ENCODE measurements at places on chromosomes 5 and 9.

GRCh38 chr5:146744068-146744745 lies 134.3 kb downstream of the PPP2R2B start:
- DNase-seq, result no peak

- no peak for DNase-seq
These were observed 173.0 kb upstream of the DAPK1 start for GRCh38 chr9:87324613-87325194.

DNA sequence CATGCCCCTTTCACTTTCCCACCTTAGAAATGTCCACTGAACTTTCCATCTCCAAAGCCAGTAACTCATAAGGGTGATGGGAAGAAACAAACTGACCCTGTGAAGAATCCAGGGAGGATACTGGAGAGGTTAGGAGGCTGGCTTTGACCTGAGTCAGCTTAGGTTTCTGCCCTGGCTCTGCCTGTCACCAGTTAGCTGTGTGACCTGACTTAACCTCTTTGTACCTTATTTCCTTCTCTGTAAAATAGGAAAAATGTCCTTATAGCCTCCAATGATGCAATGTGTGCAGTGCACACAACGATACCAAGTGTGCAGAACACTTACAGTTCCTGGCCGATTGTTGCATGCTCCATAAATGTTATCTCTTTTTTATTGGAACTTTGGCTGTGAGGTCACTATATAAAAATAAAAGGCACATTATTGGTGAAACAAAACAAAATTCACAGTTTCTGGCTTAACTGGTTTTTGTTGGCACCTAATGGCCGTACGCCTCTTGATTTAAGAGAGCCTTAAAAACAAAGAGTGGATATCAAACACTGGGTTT lies 37.8 kb downstream of the GABRP start:
- no peak for DNase-seq

GRCh38 chr5:177568326-177568725 lies 14.0 kb upstream of the FAM193B start:
- no peak for DNase-seq

GRCh38 chr5:117209479-117209878 lies 634.9 kb upstream of the SEMA6A start:
- no peak for DNase-seq

Data from epithelial cell of prostate (primary cell).